ENCODE measurements at places on chromosomes 2 and 18. TPM values are rescaled to one million over a fixed set of nuclear protein-coding genes. Genes with fewer than 3 reads are reported as not detected.

The OTOF gene
- total RNA-seq = 12.3 TPM

The WDFY1 gene
- 82.5 TPM for total RNA-seq

The C2orf72 gene
- 0.15 TPM for total RNA-seq

The UNC80 gene
- not detected for total RNA-seq

The SKOR2 gene
- total RNA-seq = not detected

The GAL3ST2 gene
- total RNA-seq = not detected

The SRD5A2 gene
- not detected for total RNA-seq

The UGT1A10 gene
- total RNA-seq = not detected

The CD8B2 gene
- total RNA-seq = not detected

The RFTN2 gene
- not detected for total RNA-seq

The IL36RN gene
- total RNA-seq = not detected

The CYP26B1 gene
- total RNA-seq = not detected

The GALNT3 gene
- 9.0 TPM for total RNA-seq

The C2orf92 gene
- 7.4 TPM for total RNA-seq

The FAM237A gene
- total RNA-seq = not detected

The FBXO48 gene
- 2.8 TPM for total RNA-seq

The SULT1C4 gene
- not detected for total RNA-seq

The SLC9A4 gene
- total RNA-seq = 0.07 TPM

The SESTD1 gene
- total RNA-seq = 19.8 TPM

The MYO5B gene
- 0.12 TPM for total RNA-seq

The HEATR5B gene
- total RNA-seq = 21.8 TPM

The SIGLEC15 gene
- not detected for total RNA-seq

The HK2 gene
- total RNA-seq = 27.8 TPM

The ARID5A gene
- total RNA-seq = 50.5 TPM

The CAPN13 gene
- not detected for total RNA-seq

The C2orf81 gene
- total RNA-seq = 3.3 TPM

The CMPK2 gene
- 94.3 TPM for total RNA-seq

The ACMSD gene
- total RNA-seq = not detected

The TUBA3E gene
- not detected for total RNA-seq

The ATP8B1 gene
- total RNA-seq = not detected

The PLCD4 gene
- total RNA-seq = 0.15 TPM

The LIMS3 gene
- not detected for total RNA-seq

The CNTNAP5 gene
- not detected for total RNA-seq

The GPR75 gene
- total RNA-seq = 2.6 TPM

Data from activated CD4-positive, alpha-beta T cell treated with anti-CD3 and anti-CD28 coated beads, Interleukin-2, amount 10 ng/mL, durations not matched to agents 7 days and 5 days (primary cell).